ENCODE measurements at places on chromosomes 3 and 15.

- no peak for DNase-seq
These were observed 424.0 kb upstream of the NECTIN3 start for GRCh38 chr3:110647586-110647985.

DNA sequence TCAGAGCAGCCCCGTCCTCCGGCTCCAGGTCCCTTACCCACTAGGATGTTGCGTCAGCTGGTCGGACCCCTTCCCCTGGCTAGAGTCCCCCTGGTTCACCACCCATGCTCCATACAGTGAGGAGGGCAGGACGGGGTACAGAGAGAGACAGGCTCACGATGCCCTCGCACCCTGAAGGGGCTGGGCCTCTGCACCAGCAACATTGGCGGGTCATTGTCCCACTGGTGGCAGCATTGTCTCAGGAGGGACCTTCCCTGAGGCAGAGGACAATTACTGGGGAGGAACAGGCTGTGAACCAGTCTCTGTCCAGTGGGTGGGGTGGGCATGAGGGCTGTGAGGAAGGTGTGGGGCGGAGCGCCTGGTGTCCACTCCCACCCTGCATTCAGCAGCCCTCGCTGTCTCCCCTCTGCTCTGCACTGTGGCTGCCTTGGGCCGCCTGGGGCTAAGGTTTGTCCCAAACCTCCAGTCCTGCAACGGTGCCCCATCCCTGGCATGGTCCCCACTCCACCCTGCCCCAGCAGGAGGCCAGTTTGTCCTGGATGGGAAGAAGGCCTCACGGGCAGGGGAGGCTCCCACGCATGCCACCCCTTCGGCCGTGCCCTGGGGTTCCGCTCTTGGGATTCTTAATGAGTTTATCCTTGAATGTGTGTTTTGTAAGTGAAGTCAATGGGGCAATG, 48.0 kb upstream of the KLF13 start:
- no peak for DNase-seq

DNA sequence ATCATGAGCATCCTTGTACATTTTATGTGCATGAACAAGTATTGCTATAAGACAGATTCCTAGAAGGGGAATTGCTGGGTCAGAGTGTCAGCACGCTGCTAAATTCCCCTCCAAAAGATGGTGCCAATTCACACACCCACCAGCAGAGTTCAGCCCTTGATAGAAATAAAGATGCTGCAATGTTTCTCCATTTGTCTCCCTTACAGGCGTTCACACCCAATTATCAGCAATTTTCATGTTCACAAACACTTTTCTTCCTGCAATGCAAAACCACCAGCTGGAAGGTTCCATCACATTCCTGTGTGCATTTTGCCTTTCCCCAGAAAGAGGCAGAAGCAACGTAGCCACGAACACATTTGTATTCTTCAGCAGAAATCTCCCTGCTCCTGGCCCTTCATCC, 3.3 kb upstream of the TAMM41 start:
- DNase-seq = peak; percentile 14

DNA sequence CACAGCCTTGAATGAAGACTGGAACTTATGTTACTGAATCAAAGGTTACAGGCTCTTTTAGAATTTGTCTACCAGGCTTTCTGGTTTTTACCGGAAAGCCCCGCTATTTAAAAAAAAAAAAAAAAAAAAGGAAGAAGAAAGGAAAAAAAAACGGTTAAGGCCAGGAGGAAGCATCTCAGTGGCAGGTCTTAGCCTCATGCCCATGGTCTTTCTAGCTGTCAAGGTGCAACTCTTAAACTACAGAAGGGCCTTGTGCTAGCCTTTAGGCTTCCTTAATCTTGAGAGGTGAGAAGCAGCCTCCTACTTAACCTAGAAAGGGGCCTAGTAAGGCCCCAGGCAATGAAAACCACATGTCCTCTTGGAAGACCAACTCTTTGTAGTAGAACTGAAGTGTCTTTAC, 77.5 kb downstream of the TBC1D5 start:
- no peak for DNase-seq

GRCh38 chr3:159234306-159234705, 432.5 kb downstream of the MFSD1 start:
- no peak for DNase-seq

DNA sequence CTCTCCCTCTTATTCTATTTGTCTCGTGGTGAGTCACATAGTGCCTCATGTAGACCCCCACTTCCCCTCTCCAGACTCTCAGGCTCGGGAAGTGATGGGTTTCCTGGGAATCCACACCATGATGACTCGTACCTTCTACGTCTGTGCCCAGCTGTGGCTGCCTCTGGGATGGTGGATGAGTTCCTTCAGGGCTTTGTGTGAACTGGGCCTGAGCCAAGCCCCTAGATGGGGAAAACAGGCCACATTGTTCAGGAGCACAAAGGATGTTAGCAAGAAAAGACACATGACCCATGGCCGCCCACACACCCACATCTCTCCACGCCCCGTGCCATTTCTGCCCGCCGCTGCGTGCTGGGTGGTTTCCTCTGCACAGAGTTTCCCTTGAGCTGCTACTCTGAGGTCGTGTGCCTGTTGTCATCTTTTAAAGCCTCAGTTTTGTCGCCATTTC, 10.5 kb downstream of the ISG20 start:
- DNase-seq = no peak

DNA sequence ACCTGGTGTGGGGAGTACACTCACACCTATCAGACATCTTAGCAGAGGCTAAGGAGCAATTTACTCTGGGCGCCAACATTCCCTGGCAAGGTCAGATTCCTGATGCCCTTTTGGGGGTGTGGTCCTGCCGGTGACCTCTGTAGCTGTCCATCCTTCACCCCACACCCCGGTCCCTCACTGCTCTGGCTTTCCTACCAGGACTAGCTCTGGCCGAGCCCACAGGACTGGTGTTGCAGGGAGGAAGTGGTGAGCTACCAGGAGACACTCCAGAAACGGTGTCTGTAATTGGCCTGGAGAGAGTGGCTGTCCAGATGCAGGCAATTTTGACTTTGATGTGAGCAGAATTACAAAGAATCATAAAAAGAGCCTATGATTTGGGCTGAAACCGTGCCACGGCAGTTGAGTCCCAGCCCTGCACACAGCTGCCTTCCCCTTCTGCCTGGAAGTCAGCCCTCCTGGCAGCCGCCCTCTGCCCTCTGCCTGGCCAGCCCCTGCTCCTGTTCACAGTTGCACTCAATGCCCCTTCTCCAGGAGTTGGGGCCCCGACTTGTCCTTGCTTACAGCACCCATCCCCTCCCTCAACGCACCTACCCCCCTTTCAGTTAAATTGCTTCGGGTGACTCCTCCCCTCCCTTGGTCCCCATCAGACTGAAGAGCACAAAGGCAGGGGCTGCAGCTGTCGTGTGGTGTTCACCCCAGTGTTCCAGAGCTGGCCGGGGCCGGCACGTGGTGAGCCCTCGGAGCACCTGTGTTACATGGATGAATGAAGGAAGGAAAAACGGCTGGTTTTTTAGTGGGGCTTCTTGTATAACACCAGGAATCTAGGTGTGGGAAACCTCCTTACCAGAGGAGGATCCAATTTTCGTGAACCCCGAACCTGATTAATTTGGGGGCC, 80.2 kb upstream of the TPM1 start:
- no peak for DNase-seq
